ENCODE measurements at places on chromosomes 4 and X.

GRCh38 chrX:97843200-97843811 lies 959.6 kb downstream of the RPA4 start:
- no peak for DNase-seq

DNA sequence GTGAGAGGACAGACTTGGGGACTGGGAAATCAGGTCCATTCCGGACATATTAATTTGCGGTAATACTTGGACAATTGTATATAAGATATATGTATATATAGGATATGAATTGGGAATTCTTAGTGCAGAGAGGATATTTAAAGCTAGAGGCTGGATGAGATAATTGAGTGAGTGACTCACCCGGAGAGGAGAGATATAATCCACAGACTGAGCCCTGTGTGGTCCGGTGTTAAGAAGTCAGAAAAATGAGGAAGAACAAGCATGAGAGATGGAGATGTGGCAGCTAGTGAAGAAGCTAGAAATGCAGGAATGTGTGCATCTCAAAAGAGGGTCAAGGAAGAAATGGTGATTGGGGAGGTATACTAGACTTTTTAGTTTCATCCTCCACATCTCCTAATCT lies 336.2 kb downstream of the SLC7A11 start:
- DNase-seq, result no peak

DNA sequence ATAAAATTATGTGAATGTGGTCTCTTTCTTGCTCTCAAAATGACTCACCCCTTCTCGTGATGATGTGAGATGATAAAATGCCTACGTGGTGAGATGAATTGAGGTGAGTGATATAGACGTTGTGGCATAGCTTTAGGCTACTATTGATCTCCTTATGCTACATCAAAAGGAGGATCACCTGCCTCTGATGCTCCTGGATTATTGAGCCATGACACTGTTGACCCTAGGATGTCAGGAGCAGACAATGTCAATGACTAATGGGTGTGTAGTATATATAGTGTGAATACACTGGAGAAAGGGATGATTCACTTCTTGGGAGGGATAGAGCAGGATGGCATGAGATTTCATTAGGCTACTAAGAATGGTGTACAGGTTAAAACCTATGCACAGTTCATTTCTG lies 210.7 kb upstream of the PRPS2 start:
- no peak for DNase-seq

DNA sequence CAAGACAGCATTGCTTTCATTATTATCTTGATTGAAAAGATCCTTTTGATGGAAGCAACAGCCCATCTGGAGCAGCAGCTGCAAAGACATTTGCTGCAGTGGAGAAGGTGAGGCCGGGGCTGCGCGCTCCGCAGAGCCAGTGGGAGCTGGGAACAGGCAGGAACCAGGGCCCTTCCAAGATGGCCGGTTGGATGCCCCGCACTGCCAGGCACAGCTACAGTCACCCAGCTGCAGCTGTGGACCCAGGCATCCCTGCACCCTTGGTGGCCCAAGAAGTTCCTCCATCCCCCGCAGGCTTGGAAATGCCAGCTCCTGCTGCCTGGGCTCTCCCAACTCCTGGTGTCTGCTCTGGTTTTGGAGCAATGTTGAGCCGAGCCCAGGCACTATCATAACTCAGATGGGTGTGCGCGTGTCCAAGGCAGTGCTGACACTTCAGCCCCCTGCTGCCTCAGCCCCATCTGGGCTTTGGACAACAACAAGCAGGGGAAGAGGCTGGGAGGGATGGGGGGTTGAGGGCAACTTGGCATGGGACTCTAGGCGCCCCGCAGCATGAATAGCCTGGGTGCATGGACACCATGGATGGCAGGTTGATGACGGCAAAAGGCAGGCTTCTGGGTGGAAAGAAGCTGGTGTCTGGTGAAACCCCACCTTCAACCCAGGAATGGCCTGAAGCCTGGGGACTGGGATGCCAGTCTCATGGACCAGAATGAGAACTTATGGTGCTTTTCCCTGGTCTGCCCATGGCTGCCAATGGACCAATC lies 371.8 kb downstream of the FSTL5 start:
- no peak for DNase-seq

DNA sequence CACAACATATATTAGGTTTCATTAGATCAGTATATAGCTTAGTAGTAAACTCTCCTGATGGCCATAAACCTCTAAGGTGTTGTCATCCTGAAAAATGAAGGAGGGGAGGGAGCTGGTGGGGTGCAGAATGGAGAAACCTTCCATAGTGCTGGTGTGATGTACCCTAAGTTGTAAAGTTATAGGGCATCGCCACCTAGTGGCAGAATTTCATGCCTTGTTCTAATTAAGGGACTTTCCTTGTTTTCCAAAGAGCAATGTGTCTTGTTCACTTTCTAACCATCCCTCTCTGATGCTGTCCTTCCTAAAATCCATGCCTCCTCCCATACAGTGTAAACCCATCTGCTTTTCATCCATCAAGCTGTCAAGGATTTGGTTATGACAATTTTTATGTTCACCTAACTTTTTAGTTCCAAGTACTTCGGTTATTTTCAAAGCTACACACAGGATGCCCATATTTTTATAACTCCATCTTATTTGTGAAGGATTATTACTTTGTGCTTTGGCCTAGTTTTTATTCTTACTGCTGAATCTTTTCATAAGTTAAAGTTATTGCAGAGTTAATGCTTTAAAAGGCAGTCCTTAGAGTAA lies 4.5 kb downstream of the NBDY start:
- DNase-seq, result no peak

DNA sequence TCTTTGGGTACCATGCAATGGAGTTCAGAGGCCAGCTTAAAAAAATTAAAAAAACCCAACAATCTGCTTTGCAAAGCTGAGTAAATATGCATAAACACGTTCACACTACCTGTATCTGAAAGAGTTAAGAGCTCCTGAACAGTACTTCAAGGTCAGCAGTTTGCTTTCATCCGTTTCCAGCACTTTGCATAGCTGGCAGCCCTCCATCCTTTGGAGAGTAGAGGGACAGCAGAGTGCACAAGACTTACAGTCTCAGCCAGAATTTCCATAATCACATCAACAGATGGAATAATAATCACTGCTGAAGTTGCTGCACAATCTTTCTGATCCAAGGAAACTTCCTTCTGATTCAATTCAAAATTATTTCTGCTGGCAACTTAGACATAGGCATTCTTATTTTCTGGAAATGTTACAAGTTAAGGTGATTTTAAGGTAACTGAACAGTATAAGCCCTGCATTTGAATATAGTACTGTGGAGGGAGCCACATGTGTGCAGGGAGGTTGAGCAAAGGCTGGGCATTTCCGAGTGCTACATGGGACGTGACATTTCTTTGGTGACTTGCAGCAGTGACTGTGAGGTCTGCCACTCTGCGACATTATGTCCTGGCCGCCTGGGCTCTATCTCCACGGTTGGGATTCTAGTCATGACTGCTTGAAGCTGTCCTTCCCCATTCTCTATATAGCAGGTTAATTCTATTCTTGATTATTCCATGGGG lies 73.5 kb upstream of the EMCN start:
- no peak for DNase-seq

DNA sequence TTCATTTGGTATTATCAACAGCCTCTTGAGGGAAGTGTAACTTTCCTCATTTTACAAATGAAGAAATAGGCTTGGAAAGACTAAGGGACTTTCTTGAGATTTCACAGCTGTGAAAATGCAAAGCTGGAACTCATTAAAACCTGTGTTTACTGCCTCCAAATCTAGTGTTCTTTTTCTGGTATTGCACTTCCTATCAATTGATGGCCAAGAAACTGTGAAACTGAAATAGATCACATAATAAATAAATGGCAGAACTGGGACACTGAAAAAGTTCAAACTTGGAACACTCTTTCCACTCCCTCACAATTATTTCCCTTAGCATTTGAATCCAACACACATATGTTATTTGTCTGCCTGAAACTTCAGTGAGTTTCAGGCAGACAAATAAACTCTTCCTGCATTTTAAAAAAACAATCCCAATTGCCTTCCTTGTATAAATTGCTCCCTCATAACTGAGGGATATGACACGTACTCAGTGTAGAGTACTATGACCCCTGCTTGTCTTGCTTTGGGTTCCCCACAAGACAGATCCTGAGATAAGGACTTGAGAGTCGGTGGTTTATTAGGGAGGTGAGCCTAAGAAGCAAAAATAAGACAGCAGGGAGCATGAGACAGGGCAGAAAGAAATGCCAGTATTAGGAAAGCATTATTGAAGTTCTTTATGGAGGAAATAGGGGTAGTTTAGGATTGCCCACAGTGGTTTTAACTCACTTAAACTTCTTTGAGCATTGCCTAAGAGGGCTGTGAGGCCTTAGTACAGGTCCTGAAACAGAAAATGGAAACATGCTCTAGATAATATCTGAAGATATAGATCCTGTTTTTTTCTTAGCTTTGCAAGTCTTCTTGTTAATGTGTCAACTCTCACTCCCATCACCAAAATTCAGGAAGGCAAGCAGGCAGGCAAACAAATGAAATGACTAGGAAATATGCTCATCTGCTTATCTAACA lies 33.9 kb downstream of the RTL3 start:
- no peak for DNase-seq

GRCh38 chr4:127071443-127071842 lies 561.3 kb upstream of the INTU start:
- DNase-seq, result no peak

GRCh38 chrX:132272826-132273225 lies 53.6 kb upstream of the RAP2C start:
- no peak for DNase-seq

DNA sequence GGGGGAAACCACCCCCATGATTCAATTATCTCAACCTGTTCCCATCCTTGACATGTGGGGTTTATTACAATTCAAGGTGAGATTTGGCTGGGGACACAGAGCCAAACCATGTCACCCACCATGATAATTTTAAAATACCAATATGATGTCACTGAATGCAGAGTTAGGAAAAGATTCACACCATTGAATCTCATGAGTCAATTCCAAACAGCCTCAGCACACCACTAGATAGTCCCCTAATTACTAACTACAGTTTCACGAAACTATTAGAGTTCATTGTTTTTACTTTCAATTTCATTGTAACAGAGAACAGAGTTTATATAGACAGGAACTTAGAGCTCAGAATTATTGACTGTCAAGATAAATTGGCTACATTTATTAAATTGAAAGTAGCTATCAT lies 410.2 kb downstream of the FAM47A start:
- DNase-seq, result no peak

- no peak for DNase-seq
These were observed 186.1 kb upstream of the LNX1 start for GRCh38 chr4:53777244-53777984.

GRCh38 chr4:55365345-55365728 lies 19.3 kb downstream of the SRD5A3 start:
- DNase-seq, result no peak

GRCh38 chr4:24266951-24267722 lies 317.2 kb downstream of the DHX15 start:
- no peak for DNase-seq

DNA sequence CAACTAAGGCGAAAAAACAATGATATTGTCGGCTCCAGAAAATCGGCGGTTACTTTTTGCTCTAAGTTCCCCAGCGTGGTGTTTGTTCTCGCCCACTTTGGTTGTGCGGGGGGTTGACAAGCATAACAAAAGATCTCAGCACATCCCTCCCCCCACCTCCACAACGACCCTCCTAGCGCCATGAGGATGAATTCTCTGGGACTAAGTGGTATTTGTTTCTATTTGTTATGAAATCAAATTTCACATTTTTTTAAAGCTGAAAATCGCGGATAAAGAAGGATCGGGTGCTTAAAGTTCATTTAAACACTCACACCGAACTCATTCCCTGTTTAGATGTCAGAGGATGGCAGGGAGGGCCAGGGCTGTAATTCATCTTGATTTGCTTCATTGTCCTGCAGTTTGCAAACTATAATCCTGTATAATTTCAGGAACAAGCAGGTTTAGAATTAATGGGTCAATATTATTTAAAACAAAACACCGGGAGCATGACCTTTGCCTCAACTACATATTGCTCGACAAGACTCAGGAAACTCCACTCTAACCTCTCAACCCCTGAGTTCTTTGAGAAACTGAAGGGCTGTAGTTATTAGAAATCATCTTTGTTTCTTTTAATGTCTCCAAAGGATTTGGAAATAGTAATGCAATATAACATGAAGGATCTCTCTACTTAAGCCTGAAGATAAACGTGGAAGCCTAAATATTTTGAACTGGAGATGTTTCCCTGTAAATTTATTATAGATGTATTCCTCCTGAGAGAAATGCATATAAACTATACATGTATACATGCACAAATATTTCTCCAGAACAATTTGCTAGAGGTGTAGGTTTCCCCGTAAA lies 6.4 kb downstream of the PITX2 start:
- DNase-seq, result no peak

DNA sequence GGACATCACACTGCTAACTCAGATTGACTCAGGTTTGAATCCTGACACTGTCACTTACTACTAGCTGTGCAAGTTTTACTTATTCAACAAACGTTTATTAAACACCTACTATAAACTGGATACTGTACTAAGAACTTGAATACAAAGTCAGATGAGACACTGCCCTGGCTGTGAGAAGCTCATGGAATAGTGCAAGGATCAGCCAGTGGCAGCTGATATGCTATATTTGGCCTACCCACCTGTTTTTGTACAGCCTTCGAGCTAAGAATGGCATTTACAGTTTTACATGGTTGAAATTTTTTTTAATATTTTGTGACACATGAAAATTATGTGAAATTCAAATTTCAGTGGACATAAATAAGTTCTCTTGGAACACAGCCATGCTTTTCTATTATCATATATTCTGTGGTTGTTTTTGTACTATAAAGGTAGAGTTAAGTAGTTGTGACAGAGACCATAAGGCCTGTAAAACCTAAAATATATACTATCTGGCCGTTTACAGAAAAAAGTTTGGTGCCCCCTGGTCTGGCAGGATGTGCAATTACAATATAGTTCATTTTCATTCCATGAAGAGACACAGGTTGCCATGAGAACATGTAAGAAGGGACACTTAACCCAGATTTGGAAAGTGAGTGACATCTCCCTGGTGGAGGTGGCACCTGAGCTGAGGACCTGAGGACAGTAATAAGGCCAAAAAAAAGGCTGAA lies 3.4 kb upstream of the SEC24D start:
- DNase-seq, result no peak

GRCh38 chr4:124902001-124902515 lies 189.5 kb upstream of the ANKRD50 start:
- DNase-seq, result no peak

GRCh38 chr4:67522230-67522629 lies 23.1 kb downstream of the CENPC start:
- DNase-seq, result no peak

- DNase-seq, result no peak
These were observed 116.3 kb upstream of the NRK start for GRCh38 chrX:105706041-105706440.

- DNase-seq, result no peak
These were observed 49.2 kb upstream of the HSD17B10 start for GRCh38 chrX:53483416-53483815.

GRCh38 chr4:154044742-154045485 lies 256.0 kb upstream of the SFRP2 start:
- DNase-seq, result no peak
